NCI-H2171 (cell line): ENCODE measurements at places on chromosomes 5 and 9.

DNA sequence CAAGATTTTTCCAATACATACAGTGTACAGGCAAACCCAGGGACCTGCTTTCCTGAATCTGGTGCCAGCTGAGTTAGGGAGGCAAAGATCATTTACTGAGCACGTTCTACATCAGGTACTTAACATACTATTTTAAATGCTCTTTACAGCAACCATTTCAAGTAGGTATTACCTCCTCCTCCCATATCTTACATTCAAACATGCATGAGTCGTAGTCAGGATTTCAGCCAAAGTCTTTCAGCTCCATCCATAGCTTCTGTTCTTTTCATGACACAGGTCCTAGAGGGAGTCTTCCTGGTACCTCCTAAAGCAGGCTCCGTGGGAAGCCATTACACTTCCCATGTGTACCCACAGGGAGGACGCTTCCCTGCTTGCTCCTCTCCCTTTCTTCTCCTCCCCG, 11.7 kb downstream of the KCNV2 start:
- DNase-seq: no peak

- DNase-seq: no peak
Observed at GRCh38 chr9:83299094-83299493, 236.2 kb upstream of the RASEF start.

DNA sequence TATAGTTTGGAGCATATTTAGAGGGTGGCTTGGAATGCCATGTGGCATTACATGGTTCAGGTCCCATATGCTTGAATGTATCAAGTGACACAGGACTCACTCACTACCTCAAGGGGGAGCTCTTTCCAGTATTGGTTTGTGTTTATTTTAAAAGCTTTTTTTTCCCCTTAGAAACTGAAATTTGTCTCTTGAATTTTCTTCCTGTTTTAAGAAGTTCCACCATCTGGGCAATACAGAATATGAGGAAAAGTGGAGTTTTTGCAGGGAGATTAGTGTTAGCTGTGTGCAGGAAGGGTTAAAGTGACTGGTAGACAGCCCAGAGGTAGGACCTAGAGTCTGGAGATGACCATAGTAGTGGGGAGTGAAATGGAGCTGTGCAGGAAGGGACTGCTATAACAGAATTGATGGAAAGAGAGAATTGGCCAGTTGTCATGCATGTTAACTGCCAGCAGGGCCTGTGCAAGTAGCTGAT, 36.6 kb downstream of the CTNNA1 start:
- DNase-seq: peak; percentile 40

DNA sequence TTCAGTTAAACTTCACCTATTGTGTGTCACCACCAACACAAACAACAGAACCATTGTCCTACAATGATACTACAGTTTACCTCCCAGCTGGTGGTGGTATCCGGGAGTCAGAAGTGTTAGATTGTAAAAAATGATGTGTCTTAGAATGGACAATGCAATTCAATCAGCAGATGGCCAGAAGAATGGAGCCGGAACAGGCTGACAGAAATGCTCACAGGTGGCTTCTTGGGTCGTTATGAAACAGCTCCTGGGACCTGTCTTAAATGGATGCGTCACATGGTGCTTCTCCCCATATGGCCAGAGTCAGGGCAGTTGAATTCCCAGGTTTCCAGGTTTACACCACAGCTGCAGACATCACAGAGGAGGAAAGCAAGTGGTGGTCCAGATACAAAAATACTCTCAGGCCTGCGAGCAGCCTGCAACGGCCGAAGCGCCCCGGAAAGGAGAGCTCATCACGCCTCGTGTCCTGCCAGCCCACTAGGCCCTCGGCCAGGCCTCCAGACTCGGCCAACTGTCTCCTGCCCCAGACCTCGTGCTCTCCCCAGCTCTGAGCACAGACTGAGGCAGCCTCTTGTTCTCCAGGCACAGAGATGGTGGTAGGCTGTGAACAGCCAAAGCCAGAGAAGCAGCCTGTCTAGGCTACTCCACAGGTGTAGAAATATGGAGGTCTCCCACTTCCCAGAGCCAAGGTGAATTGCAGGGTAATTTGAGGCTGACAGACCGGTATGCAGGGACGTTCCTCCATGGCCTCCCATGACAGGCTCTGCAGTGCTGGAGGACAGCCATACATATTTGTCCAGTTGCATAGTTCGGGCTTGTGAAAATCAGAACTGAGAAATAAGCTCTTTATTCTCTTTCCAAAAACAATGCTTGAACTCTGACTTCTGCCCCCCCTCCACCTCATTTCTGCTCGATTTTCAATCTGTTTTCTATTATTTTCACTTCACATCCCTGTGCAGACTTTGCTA, 98.5 kb upstream of the SPATA31C2 start:
- no peak for DNase-seq

DNA sequence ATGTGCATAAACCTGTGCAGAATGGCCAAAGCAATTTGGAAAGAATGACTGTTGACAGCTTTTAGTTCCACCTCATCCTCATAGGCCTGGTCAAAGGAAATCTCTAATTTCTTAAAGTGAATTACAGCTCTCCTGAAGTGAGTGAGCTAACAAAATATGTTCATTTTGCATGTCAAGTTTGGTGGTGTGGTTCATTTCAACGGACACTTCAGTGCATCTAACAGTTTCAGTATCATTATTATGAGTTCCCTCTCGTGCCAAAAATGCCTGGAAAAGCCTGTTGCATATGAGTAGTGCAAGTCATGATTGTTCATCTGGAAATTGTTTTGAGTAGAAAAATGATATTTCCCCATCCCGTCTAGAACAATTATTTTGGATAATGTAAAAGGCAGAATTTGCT, 53.2 kb upstream of the HMHB1 start:
- no peak for DNase-seq

DNA sequence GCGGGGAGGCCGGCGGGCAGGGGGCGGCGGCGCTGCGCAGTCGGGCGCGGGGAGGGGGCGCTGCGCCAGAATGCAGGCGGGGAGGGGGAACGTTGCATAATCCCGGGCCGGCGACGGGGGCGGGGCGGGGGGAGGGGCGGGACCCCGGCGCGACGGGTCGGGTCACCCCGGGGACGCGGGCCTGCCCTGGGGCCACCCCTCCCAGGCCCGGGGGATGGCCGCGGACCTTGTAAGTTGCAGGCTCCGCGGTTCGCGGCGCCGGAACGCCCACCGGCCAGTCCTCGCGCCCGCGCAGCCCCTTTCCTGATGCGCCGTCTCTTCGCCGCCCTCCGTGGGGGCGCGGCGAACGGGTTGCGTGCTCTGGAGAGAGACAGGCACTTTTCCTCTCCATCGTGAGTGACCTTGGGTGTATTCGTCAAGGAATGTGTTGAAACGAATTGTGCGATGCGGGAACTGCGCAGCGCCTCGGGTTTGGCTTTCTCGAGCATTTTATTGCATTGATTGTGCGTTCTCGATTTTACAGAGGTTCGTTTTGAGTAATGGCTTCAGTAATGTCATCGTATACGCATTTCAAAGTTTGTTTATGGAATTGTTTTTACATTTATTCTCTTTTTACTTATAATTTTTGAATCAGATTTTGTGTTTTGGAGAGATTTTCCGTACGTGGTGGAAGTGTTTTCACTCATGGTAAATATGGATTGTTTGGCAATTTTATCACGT, 802 bp downstream of the SPIN1 start:
- peak; percentile 57 for DNase-seq

- DNase-seq: no peak
Observed at GRCh38 chr5:134995850-134996402, 28.2 kb downstream of the CATSPER3 start.

DNA sequence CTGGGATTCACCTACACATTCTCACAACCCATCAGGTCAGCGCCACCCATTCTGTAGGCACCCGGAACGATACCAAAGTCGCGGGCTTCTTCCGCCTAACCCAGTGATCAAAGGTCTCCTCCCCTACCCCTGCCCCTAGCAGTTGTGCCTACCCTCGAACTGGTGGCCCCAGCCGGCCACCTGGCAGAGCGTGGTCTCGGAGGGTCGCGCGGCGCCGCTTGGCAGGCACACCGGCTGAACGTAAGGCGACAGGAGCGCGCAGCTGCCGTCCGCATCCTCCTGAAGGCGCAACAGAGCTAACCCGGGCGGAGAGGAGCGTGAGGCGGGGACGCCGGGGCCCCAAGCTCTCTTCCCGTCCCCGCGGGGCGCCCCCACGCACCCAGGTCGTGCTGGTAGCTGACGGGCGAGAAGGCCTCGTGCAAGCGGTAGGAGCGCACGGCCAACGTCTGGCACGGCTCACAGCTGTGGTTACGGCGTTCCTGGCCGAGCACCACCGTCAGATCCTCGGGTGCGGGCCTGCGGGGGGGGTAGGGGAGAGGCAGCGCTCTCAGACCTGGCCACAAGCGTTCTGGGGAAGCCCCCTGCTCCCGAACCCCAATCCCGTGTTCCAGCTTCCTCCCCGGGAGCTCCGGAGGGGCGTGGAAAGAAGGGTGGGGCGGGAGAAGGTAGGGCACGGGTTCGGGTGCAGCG, 2.8 kb upstream of the PFN3 start:
- no peak for DNase-seq

DNA sequence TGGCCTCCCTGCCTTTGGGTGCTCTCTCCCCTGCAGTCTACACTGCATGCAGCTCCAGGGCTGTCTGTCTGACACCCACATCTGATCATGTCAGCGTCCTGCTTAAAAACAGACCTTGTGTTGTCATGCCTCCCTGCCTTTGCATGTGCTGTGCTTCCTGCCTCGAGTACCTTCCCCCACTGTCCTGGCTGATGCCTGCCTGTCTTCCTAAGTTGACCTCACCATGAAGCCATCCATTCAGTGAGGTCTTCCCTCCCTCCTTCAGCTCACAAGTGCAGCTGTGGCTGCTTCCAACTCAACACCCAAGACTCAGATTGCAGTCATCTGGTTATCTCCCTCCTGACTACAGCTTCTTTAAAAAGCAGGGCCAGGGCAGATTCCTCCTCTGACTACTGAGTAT, 5.5 kb downstream of the ANGPTL2 start:
- no peak for DNase-seq

- DNase-seq: no peak
Observed at GRCh38 chr5:172234031-172234430, 40.1 kb downstream of the EFCAB9 start.

DNA sequence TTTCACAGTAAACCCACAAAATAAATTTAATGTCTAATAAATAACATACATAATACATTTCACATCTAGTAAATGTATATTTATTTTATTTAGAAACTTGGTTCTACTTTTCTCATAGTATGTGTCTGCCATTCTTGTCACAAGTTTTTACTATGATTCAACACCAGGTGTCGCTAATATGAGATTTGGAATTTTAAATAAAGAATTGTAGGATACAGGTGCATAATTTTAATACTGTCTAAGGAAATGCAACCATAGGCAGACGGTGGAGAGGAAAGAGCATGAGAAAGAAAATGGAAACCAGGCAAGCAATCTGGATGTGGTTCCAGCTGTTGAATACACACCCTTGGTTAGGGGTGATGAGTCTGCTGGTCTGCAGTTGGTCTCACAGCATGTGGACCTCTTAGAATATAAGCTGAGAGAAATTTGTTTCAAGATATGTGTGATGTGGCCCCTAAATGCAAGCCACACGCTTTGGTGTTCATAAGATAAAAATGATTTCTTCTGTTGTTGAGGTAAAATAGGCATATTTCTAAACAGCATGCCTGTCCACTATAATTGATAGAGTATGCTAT, 114.7 kb upstream of the TXNDC8 start:
- DNase-seq: no peak

GRCh38 chr5:168320805-168321204, 29.4 kb downstream of the WWC1 start:
- DNase-seq: no peak

- DNase-seq: no peak
Observed at GRCh38 chr9:108991479-108991878, 21.8 kb downstream of the CTNNAL1 start.

DNA sequence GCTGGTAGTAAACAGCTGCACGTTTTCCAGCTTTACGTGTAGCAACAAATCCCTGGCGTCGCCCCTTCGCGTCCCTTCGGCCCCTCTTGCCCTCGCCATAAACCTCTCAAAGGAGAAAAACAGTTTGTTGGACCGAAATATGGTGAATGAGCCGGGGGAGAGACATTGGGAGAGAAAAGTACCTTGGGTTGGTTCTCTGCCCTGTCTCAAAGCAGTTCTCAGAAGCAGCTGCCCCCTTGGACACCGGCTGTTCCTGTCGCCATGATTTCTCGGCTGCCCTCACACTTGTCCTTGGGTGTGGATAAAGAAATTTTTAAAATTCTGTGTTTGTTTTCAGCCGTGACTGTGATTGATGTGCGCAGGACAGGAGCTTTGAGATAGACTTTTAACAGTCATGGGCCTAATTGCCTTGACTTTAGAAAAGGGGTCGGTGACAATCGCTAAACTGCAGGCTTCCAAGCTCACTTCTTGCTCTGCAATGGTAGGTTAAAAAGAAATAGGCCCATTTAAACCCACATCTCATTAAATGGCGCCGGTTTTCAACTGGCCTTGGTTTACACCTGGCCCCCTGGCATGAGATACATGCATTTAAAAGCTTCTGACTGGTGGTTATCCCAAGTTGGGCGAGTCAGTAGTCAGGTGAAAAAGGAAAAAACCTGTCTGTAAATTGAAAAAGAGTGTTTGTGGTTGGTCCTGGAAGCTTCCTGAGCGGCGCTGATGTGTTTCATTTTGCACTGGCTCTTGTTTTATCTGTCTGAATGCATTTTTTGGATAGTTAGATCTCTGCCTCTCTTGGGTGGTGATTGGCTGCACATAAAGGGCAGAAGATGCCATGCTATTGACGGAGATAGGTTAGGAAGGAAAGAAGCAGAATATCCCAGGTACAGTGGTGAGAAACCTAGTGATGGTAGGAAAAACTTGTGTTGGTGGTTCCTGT, 983 bp downstream of the RCL1 start:
- no peak for DNase-seq

DNA sequence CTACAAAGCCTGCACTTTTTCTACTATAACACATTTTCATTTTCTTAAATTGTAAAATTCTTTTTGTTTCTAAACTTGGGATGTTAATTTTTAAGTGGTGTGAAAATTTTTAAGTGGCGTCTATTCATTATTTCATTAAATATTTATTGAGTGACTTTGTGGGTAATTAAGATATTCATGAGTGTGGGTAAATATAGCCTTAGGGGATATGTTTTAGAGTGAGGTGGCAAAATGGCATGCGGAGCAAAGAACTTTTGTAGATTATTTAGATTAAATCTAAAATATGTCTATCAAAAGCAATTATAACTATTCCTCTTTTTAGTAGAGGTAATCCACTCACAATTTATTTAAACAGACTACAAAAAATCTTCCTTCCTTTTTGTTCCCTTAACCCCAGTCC, 188.4 kb downstream of the PCSK1 start:
- no peak for DNase-seq

GRCh38 chr5:41856644-41857491, 13.4 kb downstream of the OXCT1 start:
- DNase-seq: peak; percentile 68
